ENCODE measurements at places on chromosomes 16 and 17. TPM values are rescaled to one million over a fixed set of nuclear protein-coding genes. Genes with fewer than 3 reads are reported as not detected.

TBC1D3L gene
- 61.8 TPM for total RNA-seq

DUS1L gene
- total RNA-seq, result 93.8 TPM

DNA sequence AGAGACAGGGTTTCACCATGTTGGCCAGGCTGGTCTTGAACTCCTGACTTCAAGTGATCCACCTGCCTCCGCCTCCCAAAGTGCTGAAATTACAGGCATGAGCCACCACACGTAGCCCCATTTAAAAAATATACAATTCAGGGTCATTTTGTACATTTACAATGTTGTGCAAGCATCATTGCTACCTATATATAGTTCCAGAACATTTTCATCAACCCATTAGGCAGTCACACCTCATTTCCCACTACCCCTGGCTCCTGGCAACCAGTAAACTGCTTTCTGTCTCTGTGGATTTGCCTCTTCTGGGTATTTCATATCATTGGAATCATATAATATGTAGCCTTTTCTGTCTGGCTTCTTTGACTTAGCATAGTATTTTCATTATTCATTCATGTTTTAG is 6.7 kb downstream of the LRRC36 start:
- H3K36me3 ChIP-seq, result peaks cover 2% of the 10 kb centered on the region
- H3K27me3 ChIP-seq, result no peaks in the 10 kb centered on the region
- DNase-seq, result no peak

CCL16 gene
- total RNA-seq, result not detected

DPEP2NB gene
- total RNA-seq, result not detected

ASIC2 gene
- total RNA-seq, result 0.29 TPM

FBXL16 gene
- total RNA-seq, result 4.3 TPM

- H3K4me3 ChIP-seq, result no peak overlapping the region
- DNase-seq, result no peak
- H3K27me3 ChIP-seq, result peaks cover 82% of the 10 kb centered on the region
- H3K36me3 ChIP-seq, result no peaks in the 10 kb centered on the region
- H3K27ac ChIP-seq, result no peak overlapping the region
- H3K4me1 ChIP-seq, result peaks cover 35% of the 10 kb centered on the region
Observed at GRCh38 chr16:54652201-54652770, 278.4 kb upstream of the IRX5 start.

DNA sequence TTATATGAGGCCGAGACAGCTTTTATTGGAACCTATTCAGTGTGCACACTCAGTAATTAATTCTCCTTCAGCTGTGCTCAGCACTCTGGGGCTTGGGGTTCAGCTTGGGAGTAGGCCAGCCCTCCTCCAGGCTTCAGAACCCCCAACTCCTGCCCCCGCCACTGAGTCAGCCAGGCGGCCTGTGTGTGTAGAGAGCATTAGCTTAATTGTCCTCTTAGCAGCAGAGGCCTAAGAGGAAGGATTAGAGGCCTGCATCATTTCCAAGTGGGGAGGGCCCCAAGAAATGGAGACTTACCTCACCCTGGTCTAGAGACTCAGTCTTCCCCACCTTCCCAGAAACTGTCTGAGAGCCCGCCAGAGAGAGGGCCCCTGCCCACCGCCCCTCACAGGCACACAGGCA is 772 bp downstream of the PRSS53 start:
- DNase-seq, result no peak
- no peaks in the 10 kb centered on the region for H3K36me3 ChIP-seq
- no peak overlapping the region for H3K27ac ChIP-seq
- H3K4me1 ChIP-seq, result no peaks in the 10 kb centered on the region
- H3K4me3 ChIP-seq, result no peak overlapping the region

GRCh38 chr16:10078541-10078949 is 103.7 kb downstream of the GRIN2A start:
- peaks cover 3% of the 10 kb centered on the region for H3K36me3 ChIP-seq
- H3K4me3 ChIP-seq, result no peak overlapping the region

- no peak overlapping the region for H3K4me3 ChIP-seq
- H3K27me3 ChIP-seq, result no peaks in the 10 kb centered on the region
- no peak overlapping the region for H3K27ac ChIP-seq
- H3K4me1 ChIP-seq, result no peaks in the 10 kb centered on the region
- DNase-seq, result no peak
- H3K36me3 ChIP-seq, result no peaks in the 10 kb centered on the region
Observed at GRCh38 chr16:27275394-27275793, 6.8 kb upstream of the NSMCE1 start.

- DNase-seq, result no peak
- H3K27me3 ChIP-seq, result peaks cover 51% of the 10 kb centered on the region
- no peaks in the 10 kb centered on the region for H3K4me1 ChIP-seq
- H3K36me3 ChIP-seq, result no peaks in the 10 kb centered on the region
- no peak overlapping the region for H3K27ac ChIP-seq
- no peak overlapping the region for H3K4me3 ChIP-seq
Observed at GRCh38 chr16:2331199-2331930, 9.2 kb downstream of the ABCA3 start.

DNA sequence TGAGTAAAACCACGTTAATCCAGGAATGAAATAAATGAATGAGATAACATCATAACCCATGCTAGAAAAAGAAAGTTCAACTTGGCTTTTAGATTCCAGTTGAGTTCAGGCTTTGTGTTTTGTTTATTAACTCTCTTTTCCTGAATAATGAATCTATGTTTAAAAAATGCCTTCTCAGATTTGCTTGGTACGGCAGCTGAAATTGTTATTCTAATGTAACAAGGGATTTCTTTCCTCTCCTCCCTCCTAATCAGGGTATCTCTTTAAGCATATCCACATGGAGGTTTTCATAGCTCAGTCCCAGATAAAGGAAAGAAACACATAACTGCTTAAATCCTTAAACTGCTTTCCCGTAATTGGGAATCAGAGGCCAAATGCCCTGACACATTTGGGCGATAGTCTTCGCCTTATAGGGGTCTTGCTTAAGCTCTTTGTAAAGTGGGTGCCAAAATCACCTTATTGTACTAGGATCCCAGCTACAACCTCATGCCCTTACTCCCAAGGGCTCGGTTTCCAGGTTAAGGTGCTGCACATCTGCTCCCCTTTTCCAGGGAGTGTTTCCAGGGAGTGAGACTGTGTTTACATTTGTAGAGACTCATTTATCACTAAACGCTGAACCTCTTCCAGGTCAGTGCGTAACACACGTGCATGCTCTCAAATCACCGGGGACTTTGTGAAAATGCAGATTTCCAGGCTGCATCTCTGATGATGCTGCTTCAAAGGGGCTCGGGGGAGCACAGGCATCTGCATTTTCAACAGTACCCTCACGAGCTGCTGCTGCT is 142.8 kb upstream of the FOXF1 start:
- H3K4me1 ChIP-seq, result peaks cover 5% of the 10 kb centered on the region
- H3K27me3 ChIP-seq, result peaks cover 41% of the 10 kb centered on the region
- DNase-seq, result no peak
- H3K27ac ChIP-seq, result no peak overlapping the region

- peaks cover 23% of the 10 kb centered on the region for H3K4me1 ChIP-seq
- no peak overlapping the region for H3K4me3 ChIP-seq
- H3K36me3 ChIP-seq, result peaks cover 23% of the 10 kb centered on the region
- H3K27me3 ChIP-seq, result no peaks in the 10 kb centered on the region
- DNase-seq, result no peak
Observed at GRCh38 chr17:2911755-2912111, 115.5 kb downstream of the RAP1GAP2 start.

GRCh38 chr16:27436065-27436464 is 34.1 kb downstream of the IL21R start:
- no peak for DNase-seq
- peaks cover 12% of the 10 kb centered on the region for H3K27me3 ChIP-seq
- no peak overlapping the region for H3K27ac ChIP-seq
- H3K4me3 ChIP-seq, result no peak overlapping the region
- no peaks in the 10 kb centered on the region for H3K4me1 ChIP-seq

Measured in progenitor cell of endocrine pancreas (in vitro differentiated cells).